ENCODE measurements at places on chromosomes 6 and 20. TPM values are rescaled to one million over a fixed set of nuclear protein-coding genes. Genes with fewer than 3 reads are reported as not detected.

- no peak overlapping the region for H3K4me3 ChIP-seq
- no peak overlapping the region for H3K27ac ChIP-seq
- no peaks in the 10 kb centered on the region for H3K36me3 ChIP-seq
- no peaks in the 10 kb centered on the region for H3K27me3 ChIP-seq
- DNase-seq = no peak
- no peaks in the 10 kb centered on the region for H3K4me1 ChIP-seq
Observed at GRCh38 chr6:44022296-44022661, 105.0 kb downstream of the MRPL14 start.

The AK9 gene
- 15.2 TPM for total RNA-seq

GRCh38 chr20:48813446-48813747, 14.4 kb downstream of the PREX1 start:
- no peak overlapping the region for H3K4me3 ChIP-seq
- no peak for DNase-seq
- no peak overlapping the region for H3K27ac ChIP-seq
- H3K36me3 ChIP-seq = no peaks in the 10 kb centered on the region

- H3K27ac ChIP-seq = peak overlapping the region; percentile 99
- peak overlapping the region; percentile 67 for H3K4me3 ChIP-seq
- H3K4me1 ChIP-seq = peaks cover 4% of the 10 kb centered on the region
- no peaks in the 10 kb centered on the region for H3K36me3 ChIP-seq
- H3K27me3 ChIP-seq = no peaks in the 10 kb centered on the region
- DNase-seq = peak; percentile 23
Observed at GRCh38 chr20:37179683-37180524, 556 bp upstream of the MROH8 start.

The PI3 gene
- 4.8 TPM for total RNA-seq

- no peaks in the 10 kb centered on the region for H3K36me3 ChIP-seq
- H3K4me1 ChIP-seq = no peaks in the 10 kb centered on the region
- H3K4me3 ChIP-seq = no peak overlapping the region
- H3K27ac ChIP-seq = no peak overlapping the region
Observed at GRCh38 chr6:18347021-18347577, 40.1 kb upstream of the RNF144B start.

The NAA20 gene
- total RNA-seq = 53.6 TPM

GRCh38 chr6:290111-290922, 2.0 kb upstream of the DUSP22 start:
- no peaks in the 10 kb centered on the region for H3K27me3 ChIP-seq
- no peak overlapping the region for H3K4me3 ChIP-seq

GRCh38 chr6:157879034-157879872, 56.2 kb downstream of the SNX9 start:
- no peaks in the 10 kb centered on the region for H3K4me1 ChIP-seq
- no peak overlapping the region for H3K27ac ChIP-seq
- no peak for DNase-seq

DNA sequence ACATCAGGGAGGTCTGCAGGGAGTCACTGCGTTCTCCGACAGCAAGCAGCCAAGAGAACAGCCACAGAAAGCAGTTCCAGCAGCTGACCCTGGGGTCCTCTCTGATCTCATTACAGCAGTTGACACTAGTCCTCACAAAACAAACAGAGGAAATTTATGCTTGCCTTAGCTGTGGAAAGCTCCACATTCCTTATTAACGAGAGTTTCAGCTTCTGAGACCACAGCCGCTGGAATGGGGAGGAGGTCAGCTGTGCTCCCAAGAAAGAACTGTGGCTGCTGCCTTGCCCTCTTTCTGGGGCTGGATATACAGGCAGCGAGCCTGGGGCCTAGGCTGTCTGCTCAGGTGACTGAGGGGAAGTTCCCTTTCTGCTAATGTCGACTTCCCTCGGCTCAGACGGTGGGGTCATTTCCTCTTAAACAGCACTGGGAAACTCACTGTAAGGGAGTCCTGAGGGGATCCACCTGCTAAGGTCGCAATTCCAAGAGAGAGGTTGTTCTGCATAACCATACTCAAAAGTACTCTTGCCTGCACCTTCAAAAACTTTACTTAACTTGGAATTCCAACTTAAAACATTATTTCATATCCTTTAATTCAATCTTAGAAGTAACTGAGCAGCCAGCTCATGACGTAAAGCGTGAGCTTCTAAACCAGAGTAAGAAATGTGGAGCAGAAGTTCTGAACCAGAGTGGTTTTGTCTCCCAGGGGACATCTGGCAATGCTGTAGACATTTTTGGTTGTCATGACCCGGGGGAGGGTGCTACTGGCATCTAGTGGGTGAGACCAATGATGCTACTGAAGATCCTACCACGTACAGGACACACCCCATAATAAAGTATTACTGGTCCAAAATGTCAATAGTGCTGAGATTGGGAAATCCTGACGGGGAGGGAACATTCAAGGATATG, 80.3 kb downstream of the BACH2 start:
- peak overlapping the region; percentile 94 for H3K27ac ChIP-seq
- peak; percentile 53 for DNase-seq
- no peak overlapping the region for H3K4me3 ChIP-seq
- H3K27me3 ChIP-seq = no peaks in the 10 kb centered on the region
- peaks cover 42% of the 10 kb centered on the region for H3K4me1 ChIP-seq
- H3K36me3 ChIP-seq = no peaks in the 10 kb centered on the region

GRCh38 chr6:151699719-151700118, 107.8 kb upstream of the ESR1 start:
- no peak for DNase-seq
- no peaks in the 10 kb centered on the region for H3K36me3 ChIP-seq
- H3K4me1 ChIP-seq = no peaks in the 10 kb centered on the region
- no peaks in the 10 kb centered on the region for H3K27me3 ChIP-seq
- H3K27ac ChIP-seq = no peak overlapping the region
